HEK293T (cell line): ENCODE measurements at places on chromosomes 7 and 10.

- DNase-seq = no peak
Observed at GRCh38 chr10:32199714-32200394, 143.6 kb upstream of the KIF5B start.

DNA sequence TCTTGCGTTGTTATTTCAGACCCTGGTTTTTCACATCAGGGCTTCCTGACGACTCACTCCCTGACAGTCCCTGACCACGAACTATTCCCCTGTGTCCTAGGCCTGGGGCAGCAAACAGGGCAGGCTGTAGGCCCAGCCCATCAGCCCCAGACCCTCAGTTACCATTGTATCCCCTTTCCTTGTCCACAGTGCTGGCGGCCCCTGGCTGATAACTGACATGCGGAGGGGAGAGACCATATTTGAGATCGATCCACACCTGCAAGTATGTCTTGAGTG lies 50.5 kb upstream of the TRIM8 start:
- DNase-seq = no peak

DNA sequence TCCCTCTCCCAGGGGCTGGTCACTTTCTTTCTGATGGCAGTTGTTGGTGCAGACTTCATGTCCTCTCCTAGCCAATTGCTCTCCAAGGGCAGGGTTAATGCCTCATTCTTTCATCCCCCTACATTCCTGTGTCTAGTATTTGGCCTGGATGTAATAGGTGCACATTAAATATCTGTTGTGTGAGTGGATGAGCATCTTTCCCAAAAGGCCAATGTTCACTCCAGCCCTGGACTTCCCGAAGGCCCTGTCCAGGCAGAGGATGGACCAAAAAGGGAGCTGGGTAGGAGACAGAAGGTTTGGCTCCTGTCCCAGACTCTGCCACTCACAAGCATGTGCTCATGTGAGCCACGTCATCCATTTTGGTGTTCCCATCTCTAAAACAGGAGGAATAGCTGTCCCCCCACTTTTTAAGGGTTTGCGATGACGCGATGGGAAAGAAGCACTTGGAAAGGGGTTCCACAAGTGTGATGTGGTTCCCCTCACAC lies 47.5 kb downstream of the RGS10 start:
- DNase-seq = no peak

DNA sequence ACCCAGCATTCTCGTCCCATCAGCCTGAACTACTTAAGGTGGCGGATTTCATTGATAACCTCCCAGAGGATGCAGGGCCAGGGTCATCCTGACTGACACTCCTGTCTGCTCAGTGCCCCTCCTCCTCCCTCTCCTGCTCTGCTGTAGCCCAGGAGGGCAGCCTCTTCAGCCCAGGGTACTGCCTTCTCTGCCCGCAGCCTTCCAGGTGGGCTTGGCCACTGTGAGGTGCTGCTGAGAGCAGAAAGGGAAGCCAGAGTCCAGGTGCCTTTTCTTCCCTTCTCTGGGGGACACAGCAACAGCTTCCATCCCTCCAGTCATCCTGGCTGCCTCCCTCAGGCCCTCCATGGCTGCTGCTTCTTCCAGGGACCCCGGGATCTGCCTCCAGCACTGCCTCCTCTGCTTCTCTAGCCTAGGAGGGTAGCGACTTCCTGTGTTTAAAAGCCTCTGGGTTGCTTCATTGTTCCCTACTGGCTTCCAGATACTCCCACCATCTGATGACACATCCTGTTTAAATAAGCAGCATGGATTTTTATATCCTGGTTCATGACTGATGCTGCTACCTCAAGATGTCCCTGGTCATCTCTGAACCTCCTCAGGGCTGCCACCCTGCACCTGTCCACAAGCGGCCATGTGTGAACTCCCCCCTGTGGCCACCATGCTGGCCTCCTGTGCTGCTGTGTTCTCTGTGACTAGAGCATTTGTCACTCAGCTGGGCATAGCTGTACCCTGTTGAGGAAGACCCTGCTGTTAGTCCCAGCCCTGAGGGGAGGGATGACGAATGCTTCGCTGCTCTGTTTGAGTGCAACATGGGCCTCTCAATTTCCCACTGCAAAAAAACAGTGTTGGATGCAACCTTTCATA lies 55.8 kb downstream of the AKR1C4 start:
- no peak for DNase-seq

- no peak for DNase-seq
Observed at GRCh38 chr7:115289971-115290370, 368.1 kb downstream of the MDFIC start.

DNA sequence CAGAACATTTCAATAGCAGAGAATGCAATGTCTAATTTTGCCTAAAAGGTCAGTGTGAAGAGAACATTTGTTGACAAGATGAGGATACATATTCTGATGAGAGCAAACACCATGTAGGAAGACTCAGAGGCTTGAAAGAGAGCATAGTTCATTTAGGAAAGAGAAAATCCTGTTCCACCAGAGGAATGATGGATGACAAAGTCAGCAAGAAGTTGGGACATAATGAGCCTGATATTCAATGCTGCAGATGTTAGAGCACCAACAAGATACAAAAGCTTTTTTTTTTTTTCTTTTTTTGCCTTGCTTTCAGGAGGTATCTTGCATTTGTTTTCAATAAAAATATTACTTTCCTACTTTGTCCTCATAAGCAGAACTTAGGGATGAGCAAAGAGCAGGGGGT lies 952.0 kb upstream of the C7orf33 start:
- DNase-seq = no peak

GRCh38 chr7:146781352-146782116 lies 664.9 kb downstream of the CNTNAP2 start:
- peak; percentile 14 for DNase-seq

DNA sequence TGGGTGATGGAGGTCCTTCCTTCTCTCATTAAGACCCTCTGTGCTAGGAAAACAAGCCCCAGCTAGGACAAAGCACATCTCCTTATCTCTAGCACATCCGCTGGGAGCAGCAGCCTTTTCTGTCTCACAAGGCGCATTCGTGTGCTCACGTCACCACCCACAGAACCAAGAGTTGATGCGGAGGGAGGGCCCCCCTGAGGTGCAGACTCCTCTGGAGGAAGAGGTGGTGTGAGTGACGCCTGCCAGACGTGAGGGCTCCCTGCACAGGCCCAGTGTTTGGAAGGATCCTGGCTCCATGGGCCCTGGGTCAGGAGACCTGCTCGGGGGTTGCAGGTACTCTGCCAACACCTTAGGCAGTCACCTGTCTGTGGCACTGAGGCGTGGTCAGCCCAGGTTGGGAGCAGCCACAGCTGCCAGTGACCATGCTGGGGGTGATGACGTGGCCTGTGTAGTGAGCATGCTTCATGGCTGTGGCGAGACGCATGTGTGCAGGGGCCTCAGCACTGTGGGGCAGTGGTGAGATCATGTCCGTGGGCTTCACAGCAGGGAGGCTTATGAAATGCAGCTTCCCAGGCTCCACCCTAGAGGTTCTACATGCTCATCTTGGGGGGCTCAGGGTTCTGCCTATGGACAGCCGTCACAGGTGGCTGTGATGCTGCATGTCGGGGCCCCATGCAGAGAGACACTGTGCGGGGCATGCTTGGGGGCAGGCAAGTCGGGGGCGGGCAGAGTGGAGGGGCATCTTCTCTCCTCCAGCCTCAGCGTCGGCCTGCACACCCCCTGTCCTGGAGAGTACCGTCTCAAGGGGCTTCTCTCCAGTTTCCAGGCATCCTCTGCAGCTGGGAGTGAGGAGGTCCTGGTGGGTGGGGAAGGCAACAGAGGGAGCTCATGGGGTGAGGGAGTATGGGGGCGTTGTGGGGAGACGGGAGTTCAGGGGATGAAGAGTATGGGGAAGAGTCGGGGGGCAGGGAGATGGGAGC lies 56.2 kb upstream of the DPYSL4 start:
- no peak for DNase-seq

DNA sequence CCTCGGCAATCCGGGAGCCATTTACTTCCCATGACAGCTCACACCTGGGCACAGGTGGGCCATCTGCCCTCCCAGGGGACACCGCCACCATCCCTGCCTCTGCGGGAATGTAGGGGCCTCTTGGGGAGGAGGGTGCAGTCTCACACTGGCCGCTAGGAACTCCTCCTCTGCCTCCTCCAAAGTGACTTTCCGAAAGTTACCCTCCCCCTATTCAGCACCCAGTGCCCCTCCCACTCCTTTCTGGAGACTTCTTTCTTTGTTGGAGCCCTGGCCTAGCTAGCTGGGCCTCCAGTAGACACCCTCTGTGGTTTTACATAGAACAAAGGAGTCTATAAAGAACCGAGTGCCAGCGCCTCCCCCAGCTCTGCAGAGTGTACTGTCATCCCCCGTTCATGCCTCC lies 45.8 kb upstream of the MNX1 start:
- no peak for DNase-seq

- DNase-seq = no peak
Observed at GRCh38 chr7:143325240-143325639, 9.3 kb downstream of the CLCN1 start.

DNA sequence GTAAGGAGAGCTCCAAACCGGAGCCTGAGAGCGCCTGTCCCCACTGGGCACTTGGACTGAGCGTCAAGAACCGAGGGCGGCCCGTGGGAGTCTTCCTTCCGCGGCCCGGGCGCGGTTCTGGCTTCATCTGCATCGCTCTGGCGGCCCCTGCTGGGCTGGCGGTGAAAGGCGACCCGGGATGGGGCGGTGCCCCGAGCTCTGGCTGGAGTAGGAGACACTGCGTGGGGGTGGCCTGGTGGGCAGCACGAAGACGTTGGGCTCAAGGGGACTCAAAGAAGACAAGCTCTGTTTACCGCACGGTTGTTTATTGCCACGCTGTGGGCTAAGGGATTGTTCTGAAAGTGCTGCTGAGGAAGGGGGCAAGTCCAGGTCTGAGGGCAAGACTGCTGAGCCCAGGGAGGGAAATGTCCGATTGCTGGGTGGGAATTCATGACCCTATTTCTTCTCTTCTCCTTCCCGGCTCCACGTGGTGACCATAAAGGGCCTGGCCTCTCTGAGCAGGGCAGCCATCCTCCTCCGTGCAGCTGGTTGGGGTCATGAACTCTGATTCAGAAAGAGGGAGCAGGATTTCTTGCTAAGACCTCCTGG lies 29.8 kb downstream of the PLAU start:
- peak; percentile 84 for DNase-seq
